A172 (cell line): ENCODE measurements at places on chromosomes 16 and 17.

DNA sequence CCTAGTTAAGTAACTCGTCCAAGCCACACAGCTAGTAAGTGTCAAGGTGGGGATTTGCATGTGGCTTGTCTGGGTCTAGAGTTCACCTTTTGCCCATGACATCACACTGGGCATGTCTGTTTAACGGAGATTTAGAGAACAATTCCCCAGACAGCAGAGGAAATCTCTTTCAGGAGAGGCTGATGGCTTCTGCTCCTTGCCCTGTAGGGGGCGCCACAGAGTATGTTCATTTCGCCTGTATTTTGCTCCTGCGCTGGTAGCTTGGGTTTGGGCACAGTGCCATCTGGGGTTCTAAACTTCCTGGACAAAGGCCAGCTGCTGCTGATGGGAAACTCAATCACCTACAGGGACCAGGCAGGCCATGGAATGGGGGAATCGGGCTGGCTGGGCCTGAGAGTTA is 20.4 kb downstream of the OTOA start:
- no peak for DNase-seq

- peak; percentile 8 for DNase-seq
These were observed 55.1 kb downstream of the ZNRF1 start for GRCh38 chr16:75053791-75054555.

DNA sequence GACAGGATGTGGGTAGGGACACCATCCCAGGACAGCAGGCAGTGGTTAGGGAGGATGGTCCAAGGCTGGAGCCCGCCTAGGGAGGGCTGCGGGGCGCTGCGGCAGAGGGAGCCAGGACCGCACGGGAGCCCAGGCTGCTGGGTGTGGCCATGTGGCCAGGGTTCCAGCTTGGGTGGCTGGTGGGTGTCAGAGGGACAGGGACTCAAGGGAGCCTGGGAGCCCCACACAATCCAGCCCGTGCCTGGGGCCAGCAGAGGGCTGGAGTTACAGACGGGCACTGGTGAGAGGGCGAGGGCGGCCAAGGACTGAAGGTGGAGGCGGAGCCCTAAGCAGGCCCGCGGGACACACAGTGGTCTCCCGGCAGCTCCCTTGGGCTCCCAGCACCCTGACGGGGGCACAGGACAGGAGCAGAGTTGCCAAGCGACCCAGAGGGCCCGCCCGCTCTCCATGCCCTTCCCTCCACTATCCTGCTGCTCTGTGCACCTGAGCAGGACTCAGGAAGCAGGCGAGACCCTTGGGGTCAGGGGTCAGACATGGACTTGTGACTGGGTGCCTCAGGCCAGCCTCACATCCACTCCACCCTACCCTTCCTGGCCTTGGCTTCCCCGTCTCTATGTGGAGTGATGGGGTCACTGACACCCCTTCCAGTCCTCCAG is 7.1 kb downstream of the MRPL28 start:
- DNase-seq = no peak

GRCh38 chr17:606508-607250 is 108.0 kb downstream of the VPS53 start:
- DNase-seq = no peak

GRCh38 chr17:2749784-2750181 is 331 bp upstream of the CCDC92B start:
- DNase-seq = peak; percentile 40
